MM.1S (cell line): ENCODE measurements at places on chromosomes 2 and 18.

DNA sequence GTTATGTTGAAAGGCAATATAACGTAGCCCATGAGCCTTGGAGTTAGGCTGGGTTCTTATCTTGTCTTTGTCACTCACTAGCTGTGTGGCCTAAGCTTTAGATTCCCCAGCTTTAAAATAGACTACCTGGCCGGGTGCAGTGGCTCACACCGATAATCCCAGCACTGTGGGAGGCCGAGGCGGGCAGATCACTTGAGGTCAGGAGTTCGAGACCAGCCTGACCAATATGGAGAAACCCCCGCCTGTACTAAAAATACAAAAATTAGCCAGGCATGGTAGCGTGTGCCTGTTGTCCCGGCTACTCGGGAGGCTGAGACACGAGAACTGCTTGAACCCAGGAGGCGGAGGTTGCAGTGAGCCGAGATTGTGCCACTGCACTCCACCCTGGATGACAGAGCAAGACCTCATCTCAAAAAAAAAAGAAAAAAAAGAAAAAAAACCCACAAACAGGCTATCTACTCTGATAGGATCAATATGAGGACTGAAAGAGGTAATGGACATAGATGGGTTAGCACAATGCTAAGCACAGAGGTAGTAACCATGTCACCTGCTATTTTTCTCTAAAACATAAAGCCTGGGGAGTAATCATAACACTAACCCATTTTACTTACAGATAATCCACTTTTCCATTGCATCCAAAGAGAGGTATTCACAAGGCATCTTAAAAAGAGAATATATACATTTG lies 43.9 kb downstream of the NCKAP1 start:
- no peak for DNase-seq

DNA sequence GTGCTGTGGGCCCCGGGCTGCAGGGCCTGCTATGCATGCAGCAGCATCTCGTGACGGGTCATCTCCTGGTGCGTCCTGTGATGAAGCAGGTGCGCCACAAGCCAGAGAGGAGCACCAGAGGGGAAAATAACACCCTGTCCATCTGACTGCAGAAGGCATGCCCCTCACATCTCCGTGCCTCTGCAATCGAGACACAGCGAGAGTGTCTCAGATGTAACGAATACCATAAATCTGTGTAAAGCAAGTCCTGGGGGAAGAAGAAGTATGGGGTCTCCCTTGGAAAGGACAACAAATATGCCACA lies 137.5 kb downstream of the PTGR3 start:
- DNase-seq = no peak

DNA sequence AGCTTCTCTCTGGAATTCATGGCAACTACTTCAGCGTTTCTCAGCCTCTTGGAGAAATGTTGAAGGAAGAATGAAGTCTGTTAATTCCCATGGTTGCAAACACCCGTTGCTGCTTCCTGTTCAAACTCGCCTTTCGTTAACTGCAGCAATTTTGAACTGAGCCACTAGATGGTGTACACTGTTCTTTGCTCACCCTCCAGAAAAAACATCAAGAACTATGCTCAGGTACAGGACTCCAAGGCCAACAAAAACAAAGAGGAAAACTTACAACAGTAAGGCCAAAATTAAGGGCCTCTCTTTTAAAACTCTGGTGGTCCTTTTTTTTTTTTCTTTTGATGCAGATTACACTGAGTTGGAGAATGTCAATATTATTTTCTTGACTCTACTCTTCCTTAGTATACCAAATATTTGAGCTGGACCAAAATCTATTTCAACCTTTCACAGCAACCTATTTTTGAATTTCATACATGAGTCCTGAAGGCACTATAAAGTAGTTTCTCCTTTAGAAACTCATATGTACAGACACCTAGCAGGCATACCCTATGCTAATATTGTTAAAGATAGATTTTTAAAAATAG lies 58.2 kb downstream of the KLHL14 start:
- DNase-seq = peak; percentile 60

DNA sequence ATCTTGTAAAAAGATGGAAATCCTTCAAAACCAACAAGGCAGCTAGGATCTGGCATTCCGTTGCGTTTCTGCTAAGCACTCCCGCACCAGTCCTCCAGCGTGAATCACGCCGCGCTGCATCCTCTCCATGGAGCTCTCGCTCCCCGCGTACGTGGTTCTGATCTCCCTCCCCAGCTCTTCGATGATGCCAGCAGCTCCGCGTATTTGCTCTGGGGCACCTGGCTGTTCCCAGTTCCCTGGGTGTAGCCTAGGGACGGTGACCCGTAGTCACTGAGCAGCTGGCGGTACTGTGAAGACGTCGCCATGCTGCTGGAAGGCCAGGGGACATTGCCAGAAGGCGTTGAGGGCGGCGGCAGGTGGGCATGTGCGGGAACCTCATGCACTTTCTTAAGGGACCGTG lies 407.5 kb downstream of the RNF144A start:
- DNase-seq = no peak

DNA sequence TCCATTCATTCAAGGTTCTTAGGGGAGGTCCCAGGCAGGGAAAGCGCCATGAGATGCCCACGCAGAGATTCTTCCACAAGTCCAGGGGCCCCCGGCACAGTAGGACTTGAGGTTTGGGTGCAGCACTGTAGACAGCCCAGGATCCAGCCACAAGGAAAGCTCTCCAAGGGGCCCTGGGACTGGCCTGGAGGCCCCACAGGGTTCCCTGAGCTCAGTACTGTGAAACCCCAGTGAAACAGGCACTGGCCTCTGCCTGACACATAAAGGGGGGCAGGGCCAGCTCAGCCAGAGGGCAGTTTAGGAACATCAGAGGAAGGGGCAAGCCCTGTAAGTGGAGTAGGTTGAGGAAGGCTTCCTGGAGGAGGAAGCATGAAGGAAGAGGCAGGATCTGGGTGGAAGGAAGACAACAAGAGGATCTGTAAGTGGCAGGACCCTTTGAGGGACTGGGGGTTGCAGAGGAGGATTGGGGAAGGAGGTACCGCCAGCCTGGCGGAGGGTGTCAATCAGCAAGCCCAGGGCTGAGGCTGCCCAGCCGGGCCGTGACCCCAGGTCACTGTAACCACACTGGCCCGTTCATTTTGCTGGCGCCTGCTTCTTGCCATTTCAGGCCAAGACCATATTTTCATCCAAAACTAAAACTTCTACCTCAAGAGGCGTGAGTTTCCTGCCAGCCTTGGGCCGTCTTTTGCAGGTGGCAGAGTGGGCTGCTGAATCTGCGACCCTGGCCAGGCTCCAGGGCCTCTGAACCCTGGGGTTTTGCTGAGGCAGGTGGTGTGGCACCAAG lies 175.2 kb downstream of the SMAD7 start:
- DNase-seq = peak; percentile 38

DNA sequence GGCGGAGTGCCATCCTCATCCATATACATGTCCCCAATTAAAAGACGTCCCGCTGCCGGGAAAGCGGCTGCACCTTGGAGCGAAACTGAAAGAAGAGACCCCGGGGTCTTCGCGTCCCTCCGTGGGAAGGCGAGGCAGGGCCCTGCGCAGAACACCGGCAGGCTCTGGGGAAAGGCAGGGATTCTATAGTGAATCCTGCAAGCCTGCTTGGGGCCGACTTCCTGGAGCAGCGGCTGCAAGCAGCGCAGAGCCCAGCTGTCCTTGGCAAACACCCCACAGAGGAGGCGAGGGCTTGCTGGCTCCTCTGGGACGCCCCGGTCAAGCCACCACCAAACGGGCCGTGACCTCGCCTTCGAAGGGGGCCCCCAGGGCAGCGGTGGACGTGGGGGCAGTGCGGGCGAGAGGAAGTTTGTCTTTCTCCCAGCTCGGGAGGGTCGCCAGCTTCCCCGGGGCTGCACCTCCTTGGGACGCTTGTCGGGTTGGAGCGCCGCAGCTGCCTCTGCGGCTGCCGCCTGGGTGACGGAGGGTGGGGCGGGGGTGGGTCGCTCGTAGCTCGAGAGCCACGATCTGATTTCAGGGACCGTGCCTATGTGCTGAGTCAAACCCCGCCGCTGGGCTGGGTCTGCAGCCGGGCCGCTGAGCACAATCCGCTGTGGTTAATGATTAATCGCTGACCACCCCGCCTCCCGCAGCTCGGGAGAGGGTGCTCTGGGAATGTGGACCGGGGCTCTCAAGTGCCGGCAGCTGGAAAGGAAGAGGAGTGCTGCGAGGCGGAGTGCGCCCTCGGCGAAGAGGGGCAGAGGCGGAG lies 486 bp upstream of the GPR39 start:
- DNase-seq = peak; percentile 8

GRCh38 chr2:172578054-172578453 lies 22.2 kb downstream of the PDK1 start:
- no peak for DNase-seq

GRCh38 chr2:36476411-36476810 lies 120.8 kb downstream of the CRIM1 start:
- DNase-seq = no peak

GRCh38 chr2:127733816-127734537 lies 32.7 kb downstream of the SFT2D3 start:
- DNase-seq = no peak

GRCh38 chr2:238512247-238512867 lies 85.6 kb downstream of the ASB1 start:
- no peak for DNase-seq

GRCh38 chr2:47606172-47606571 lies 176.8 kb upstream of the MSH6 start:
- no peak for DNase-seq

- DNase-seq = no peak
Measured at GRCh38 chr18:75454022-75454795, 26.7 kb upstream of the SMIM21 start.

DNA sequence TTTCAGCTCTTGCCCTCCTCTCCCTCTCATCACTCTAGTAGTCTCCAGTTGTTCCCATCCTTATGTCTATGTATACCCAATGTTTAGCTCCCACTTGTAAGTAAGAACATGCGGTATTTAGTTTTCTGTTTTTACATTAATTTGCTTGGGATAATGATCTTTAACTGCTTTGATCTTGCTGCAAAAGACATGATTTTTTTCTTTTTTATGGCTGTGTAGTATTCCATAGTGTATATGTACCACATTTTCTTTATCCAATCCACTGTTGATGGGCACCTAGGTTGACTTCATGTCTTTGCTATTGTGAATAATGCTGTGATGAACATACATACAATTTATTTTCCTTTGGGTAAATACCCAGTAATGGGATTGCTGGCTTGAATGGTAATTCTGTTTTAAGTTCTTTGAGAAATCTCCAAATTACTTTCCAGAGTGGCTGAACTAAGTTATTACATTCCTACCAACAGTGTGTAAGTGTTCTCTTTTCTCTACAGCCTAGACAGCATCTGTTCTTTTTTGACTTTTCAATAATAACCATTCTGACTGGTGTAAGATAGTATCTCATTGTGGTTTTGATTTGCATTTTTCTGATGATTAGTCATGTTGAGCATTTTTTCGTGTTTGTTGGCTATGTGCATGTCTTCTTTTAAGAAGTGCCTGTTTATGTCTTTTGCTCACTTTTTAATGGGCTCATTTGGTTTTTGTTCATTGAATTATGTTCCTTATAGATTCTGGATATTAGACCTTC lies 179.6 kb upstream of the SLC39A10 start:
- peak; percentile 16 for DNase-seq

DNA sequence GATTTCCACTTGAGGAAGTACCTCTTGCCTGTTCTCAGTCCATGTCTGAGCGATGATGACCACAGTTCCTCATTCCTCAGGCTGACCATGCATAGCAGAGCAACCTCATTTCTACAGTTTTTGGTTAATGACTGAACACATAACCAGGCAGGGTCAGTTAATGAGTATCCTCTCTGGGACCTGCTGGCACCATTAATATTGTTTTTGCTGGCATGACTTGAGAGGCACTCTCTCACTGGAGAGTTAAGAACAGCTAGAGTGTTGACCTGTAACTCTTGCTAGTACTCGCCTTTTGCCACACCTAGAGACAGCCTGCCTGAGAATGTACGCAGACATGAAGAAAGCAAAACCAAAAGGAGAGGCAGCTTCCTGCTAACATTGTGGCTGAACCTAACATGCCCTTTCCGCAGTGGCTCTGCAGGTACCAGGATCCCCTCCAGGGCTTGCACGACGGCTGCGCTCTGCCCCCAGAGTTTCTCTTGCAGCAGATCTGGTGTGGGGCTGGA lies 23.9 kb downstream of the PECR start:
- peak; percentile 91 for DNase-seq

DNA sequence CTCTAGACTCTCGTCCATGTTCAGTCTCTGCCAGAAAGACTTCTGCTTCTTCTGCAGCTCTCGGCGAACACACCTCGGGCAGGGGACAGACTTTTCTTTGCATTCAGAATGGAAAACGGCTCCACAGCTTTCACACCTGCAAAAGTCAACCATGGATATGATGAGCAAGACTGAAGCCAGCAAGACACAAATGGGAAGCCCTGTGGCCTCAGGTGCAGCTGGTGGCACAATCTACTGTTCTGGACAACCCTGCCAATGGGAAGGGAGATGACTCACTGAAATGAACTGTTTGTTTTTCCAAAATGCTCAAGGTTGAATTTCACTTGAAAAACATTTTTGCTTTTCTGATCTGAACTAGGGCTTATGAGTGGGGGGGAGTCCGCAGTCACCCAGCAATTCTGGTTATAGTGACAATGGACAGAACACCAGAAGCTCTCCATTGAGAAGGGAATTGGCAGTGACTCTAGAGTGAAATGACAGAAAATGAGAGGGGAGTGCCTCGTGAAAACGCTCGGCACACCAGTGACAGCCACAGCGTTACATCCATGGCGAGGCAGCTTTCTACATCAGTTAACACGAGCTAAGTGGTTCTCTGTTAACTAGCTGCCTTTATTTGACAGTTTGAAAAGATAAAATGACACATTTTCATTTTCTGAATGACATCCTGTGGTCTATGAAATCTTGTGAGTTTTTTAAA lies 58.8 kb upstream of the FZD5 start:
- DNase-seq = no peak

- no peak for DNase-seq
Measured at GRCh38 chr2:148642891-148643416, 1.6 kb upstream of the EPC2 start.

DNA sequence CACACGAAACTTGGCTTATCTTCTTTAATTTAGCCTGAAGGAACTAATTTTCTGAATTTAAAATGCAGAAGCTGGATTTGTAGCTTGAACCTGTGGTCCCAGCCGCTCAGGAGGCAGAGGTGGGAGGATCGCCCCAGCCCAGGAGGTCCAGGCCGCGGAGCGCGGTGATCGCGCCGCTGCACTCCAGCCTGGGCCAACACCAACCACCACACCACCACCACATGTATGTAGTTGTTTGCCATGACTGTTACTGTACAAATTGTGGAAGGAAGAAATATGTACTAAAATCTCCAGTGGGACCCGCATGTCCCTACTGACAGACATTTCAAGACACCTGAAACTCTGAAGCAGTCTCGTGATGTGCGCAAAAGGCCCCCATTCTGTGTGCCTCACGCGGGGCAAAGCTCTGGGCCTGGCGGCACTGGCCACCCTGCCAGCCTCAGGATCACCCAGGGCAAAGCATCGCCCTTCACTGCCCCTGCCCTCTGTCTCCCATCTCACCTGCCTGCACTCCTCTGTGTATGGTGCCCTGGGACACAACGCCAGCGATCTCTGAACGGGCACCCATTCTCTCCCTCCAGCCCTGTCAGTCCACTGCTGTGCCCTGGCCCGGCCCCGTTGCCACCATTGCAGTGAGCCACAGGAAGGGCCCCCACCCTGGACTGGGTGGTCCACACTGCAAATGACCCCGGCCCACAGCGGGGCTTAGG lies 10.1 kb upstream of the ADI1 start:
- DNase-seq = no peak

- no peak for DNase-seq
Measured at GRCh38 chr2:112577756-112578155, 6.7 kb upstream of the CHCHD5 start.

GRCh38 chr2:27890924-27891672 lies 569 bp downstream of the BABAM2 start:
- peak; percentile 80 for DNase-seq
